ENCODE measurements at places on chromosomes 12 and 14.
A peak's percentile ranks its signal among the peaks of the same experiment; 100 is the strongest.

DNA sequence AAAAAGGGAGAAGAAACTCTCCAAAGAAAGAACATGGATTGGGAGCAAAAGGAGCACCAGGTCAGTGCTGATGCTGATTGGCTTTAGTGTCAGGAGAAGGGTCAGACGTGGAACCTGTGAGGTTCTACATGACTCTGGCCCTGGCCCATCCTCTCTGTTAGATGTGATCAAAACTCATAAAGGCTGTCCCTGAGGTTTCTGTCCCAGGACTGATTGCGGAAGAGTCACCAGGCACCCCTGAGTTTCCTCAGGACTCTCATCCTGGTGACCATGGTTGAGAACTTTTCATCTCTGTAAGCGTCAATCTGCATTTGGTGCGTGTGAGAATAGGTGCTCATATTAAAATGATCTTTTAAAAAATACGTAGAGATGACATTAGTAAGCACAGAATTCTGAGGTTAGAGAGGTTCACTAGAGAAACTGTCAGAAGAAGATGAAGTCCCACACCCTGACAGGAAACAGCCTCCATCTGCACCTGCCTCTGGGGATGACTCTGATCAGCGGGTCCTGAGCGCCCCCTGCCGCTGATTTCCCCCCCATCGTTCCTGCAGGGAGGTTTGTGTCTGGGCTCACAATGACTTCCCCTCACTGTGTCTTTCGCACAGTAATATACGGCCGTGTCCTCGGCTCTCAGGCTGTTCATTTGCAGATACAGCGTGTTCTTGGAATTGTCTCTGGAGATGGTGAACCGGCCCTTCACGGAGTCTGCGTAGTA is 741.8 kb downstream of the TMEM121 start:
- no peak for DNase-seq

DNA sequence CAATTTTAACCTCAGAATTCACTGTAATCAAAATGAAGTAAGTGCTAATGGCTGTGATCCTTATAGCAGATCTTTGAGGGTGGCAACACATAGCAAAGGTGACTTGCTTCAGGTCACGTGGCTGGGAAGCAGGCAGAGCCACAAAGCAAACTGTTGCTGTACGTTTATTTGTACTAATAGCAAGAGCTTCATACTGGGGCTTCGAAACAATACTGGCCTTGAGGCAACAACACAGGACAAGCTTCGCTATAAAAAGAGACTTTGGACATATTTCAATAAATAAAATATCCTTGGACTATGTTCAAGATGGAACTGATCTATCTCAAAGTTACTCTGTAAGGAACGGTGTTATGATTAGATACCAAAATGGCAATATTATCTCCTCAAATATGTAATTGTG is 44.6 kb downstream of the MSRB3 start:
- DNase-seq, result no peak

- DNase-seq, result no peak
These were observed 11.2 kb downstream of the FAR2 start for GRCh38 chr12:29160230-29160629.

DNA sequence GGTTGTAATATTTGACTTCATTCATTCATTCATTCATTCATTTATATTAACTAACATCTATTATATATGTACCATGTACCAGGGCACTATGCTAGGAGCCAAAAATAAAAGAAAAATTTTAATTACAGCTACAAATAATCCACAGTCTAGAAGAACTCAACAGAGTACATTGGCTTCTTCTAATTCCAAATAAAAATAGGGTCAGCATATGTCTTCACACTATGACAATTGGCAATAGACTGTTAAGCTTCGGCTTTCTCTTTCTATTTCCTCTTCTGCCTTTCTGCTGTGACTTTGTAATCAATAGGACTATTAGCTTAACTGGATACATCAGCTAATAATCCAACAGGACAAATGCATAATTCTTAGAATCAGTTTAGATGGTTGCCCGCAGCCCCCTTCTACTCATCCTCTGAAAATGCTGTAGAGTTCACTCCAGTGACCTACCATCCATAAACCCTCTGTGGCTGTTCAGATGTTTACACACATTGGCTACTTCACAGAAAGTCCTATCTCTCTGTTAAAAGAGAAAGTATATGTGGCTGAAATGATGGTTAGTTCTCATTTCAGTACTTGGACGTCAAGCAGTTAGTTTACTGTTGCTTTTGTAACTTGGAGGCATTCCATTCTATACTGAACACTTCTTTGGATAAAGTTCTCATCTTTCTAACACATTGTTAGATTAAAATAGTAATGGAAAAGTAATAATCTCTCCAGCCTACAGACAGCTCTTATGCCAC is 445.5 kb upstream of the GARIN6 start:
- DNase-seq, result no peak

- DNase-seq, result peak; percentile 65
These were observed 179.0 kb upstream of the RGS6 start for GRCh38 chr14:71753126-71753830.

Measured in GM04504 (cell line).